Activated B cell treated with CpG ODN at 0.5 μM for 24 hours (primary cell): ENCODE measurements at places on chromosomes 13 and 19. TPM values are rescaled to one million over a fixed set of nuclear protein-coding genes. Genes with fewer than 3 reads are reported as not detected.

The ATP4A gene
- not detected in 2 replicates for total RNA-seq

The PCDH8 gene
- total RNA-seq: not detected in 2 replicates

The NCCRP1 gene
- total RNA-seq: not detected in 2 replicates

The MEIOSIN gene
- total RNA-seq: not detected in 2 replicates

The CEACAM20 gene
- total RNA-seq: not detected in 2 replicates
